Chondrocyte (in vitro differentiated cells): ENCODE measurements at places on chromosomes 16 and 17. TPM values are rescaled to one million over a fixed set of nuclear protein-coding genes. Genes with fewer than 3 reads are reported as not detected.
A peak's percentile ranks its signal among the peaks of the same experiment; 100 is the strongest.

DNA sequence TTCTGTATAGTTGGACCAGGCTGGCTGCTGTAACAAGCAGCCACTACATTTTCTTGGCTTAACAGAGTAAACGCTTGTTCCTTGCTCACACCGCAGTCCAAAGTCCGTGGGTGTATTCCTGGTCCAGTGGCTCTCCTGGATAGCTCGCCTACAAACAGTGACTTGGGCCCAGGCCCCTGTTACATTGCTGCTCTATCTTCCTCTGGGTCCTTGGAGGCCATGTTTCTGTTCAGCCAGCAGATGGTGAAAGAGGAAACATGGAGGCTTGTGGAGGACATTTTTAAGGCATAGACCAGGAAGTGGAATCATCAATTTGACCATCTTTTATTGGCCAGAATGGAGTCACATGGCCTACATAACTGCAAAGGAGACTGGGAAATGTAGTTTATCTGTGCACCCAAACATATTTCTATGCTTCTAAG is 55.1 kb downstream of the ATP2C2 start:
- H3K4me3 ChIP-seq, result no peak overlapping the region
- H3K4me1 ChIP-seq, result no peaks in the 10 kb centered on the region
- DNase-seq, result peak; percentile 35
- no peaks in the 10 kb centered on the region for H3K36me3 ChIP-seq
- H3K27me3 ChIP-seq, result peaks cover 32% of the 10 kb centered on the region

DNA sequence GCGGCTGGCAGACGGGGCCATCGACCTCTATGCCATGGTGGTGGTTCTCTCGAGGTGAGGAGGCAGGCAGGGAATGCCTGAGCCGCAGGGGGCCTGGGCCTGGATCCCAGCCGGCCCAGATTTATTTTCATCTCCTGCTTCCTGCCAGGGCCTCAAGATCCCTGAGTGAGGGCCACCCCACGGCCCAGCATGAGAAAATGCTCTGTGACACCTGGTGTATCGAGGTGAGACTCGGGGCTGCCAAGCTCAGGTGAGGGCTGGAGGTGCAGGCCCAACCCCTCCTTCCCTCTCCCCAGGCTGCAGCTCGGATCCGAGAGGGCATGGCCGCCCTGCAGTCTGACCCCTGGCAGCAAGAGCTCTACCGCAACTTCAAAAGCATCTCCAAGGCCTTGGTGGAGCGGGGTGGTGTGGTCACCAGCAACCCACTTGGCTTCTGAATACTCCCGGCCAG is 4.9 kb downstream of the ACADVL start:
- no peaks in the 10 kb centered on the region for H3K27me3 ChIP-seq
- peaks cover 29% of the 10 kb centered on the region for H3K36me3 ChIP-seq
- no peak for DNase-seq
- H3K4me1 ChIP-seq, result peaks cover 44% of the 10 kb centered on the region

The DRC3 gene
- 1.2 to 2.6 TPM (median 1.5 TPM) in 3 replicates for total RNA-seq

- no peaks in the 10 kb centered on the region for H3K27me3 ChIP-seq
- H3K27ac ChIP-seq, result no peak overlapping the region
- no peak overlapping the region for H3K4me3 ChIP-seq
- H3K36me3 ChIP-seq, result peaks cover 4% of the 10 kb centered on the region
These were observed 5.2 kb downstream of the ASGR1 start for GRCh38 chr17:7173687-7174602.

DNA sequence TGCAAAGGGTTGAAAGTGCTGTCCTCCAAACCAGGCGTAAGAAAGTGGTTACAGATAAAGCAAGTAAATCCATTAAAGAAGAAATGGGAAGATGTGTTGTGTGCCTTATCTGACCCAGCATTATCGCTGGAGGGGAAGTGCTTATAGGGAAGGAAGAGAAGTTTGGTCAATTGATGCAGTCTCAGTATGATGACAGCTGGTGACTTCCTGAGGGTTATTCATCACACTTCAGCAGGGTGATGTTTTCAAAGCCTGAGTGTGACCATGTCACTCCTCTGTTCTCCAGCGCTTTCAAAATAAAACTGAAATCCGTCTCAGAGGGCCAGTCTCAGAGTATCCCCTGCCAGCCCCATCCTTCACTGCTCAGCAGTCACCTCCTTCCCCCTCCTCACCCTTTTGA is 505.4 kb upstream of the RBFOX1 start:
- H3K27me3 ChIP-seq, result no peaks in the 10 kb centered on the region
- DNase-seq, result no peak
- H3K36me3 ChIP-seq, result no peaks in the 10 kb centered on the region
- no peak overlapping the region for H3K4me3 ChIP-seq

The NPIPB6 gene
- 1.9 to 4.6 TPM (median 3.4 TPM) in 3 replicates for total RNA-seq

GRCh38 chr17:63696381-63696961 is 3.5 kb downstream of the LIMD2 start:
- peaks cover 1% of the 10 kb centered on the region for H3K36me3 ChIP-seq
- no peak overlapping the region for H3K27ac ChIP-seq
- DNase-seq, result no peak
- peaks cover 8% of the 10 kb centered on the region for H3K4me1 ChIP-seq
- H3K27me3 ChIP-seq, result no peaks in the 10 kb centered on the region
- no peak overlapping the region for H3K4me3 ChIP-seq

DNA sequence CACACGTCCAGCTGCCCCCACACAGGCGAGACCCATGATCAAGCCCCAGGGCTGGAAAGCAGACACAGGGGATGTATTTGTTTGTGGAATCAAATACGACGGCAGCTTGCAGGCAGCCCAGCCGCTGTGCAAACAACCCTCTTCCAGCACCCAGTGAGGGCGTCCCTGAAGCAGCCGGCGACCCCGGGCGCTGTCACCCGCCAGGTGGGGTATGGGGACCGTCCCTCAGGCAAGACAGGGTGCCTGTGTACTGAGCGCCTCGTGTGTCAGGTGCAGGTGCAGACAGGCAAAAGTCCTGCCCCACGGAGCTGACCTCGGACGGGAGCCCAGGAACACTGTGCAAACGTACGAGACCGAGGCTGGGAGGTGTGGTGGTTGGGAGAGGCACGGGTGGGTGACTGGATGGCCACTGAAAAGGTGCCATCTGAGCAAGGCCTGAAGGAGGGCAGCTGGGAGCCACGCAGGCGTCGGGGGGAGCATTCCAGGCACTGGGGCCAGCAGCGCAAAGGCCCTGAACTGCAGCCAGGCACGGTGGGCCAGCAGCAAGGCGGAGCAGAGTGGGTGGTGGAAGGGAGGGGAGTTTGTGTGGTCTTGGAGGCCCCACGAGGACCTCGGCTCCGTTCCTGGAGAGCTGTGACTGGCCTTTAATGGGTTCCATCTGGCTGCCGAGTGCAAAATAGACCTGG is 48.5 kb downstream of the CBFA2T3 start:
- H3K4me1 ChIP-seq, result peaks cover 20% of the 10 kb centered on the region
- peaks cover 8% of the 10 kb centered on the region for H3K27me3 ChIP-seq
- H3K27ac ChIP-seq, result no peak overlapping the region
- no peak overlapping the region for H3K4me3 ChIP-seq
- H3K36me3 ChIP-seq, result no peaks in the 10 kb centered on the region
- DNase-seq, result no peak

DNA sequence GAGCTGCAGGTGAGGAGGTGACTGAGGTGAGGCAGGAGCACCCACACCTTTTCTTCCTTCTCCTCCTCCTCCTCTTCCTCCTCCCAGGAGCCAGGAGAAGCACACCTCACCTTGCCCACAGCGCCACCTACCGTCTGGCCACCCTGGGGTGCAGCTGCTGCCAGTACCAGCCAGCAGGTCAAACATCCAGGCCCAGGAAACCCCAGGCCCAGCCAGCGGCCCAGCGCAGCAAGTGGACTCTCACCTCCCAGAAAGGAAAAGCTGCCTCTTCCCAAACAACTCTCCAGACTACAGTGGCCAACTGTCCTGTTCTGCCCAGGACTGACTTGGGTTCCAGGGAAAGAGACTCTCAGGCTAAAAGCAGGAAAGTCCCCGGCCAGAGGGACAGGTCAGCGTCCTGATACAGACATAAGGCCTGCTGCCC is 22.7 kb downstream of the PEMT start:
- no peak for DNase-seq
- H3K4me1 ChIP-seq, result peaks cover 31% of the 10 kb centered on the region
- H3K4me3 ChIP-seq, result no peak overlapping the region
- H3K36me3 ChIP-seq, result no peaks in the 10 kb centered on the region

The CCDC40 gene
- 5.8 to 11.8 TPM (median 6.5 TPM) in 3 replicates for total RNA-seq

GRCh38 chr16:89097392-89097772 is 3.7 kb downstream of the ACSF3 start:
- DNase-seq, result no peak
- peaks cover 28% of the 10 kb centered on the region for H3K4me1 ChIP-seq
- no peak overlapping the region for H3K27ac ChIP-seq
- H3K27me3 ChIP-seq, result no peaks in the 10 kb centered on the region
- no peak overlapping the region for H3K4me3 ChIP-seq

DNA sequence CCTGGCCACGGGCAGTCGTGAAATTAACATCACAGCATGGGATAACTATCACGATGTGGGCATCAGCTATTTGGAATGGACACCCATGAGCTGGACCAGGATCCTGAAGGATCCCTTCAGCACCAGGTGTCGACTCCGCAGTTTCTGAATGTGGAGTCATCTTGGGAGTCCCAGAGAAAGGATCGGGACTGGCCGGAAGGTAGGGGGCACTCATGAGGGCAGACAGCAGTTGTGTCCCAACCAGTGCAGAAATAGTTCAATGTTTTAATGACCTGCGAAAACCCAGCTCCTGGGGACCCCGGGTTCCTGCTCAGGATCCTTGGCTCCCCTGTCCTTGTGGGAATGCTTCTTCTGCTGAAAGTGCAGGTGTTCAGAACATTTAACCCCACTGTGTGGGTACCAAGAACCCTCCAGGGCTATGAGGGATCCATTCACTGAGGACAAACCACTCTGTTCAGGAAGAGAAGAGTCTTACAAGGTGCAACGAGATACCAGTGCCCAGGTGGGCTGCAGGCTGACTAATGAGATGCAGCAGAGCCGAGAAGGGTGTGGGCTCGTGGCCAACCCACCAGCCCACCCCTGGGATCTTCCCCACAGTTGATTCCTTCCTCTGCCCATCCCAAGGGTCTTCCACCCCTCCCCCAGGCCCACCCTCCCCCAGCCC is 154.8 kb downstream of the SALL1 start:
- no peak overlapping the region for H3K4me3 ChIP-seq
- DNase-seq, result no peak
- no peaks in the 10 kb centered on the region for H3K36me3 ChIP-seq
- no peak overlapping the region for H3K27ac ChIP-seq

- H3K4me3 ChIP-seq, result no peak overlapping the region
- H3K27ac ChIP-seq, result no peak overlapping the region
- no peak for DNase-seq
- H3K27me3 ChIP-seq, result peaks cover 9% of the 10 kb centered on the region
- H3K36me3 ChIP-seq, result peaks cover 2% of the 10 kb centered on the region
- H3K4me1 ChIP-seq, result peaks cover 5% of the 10 kb centered on the region
These were observed 32.2 kb upstream of the CCL2 start for GRCh38 chr17:34222722-34223497.

DNA sequence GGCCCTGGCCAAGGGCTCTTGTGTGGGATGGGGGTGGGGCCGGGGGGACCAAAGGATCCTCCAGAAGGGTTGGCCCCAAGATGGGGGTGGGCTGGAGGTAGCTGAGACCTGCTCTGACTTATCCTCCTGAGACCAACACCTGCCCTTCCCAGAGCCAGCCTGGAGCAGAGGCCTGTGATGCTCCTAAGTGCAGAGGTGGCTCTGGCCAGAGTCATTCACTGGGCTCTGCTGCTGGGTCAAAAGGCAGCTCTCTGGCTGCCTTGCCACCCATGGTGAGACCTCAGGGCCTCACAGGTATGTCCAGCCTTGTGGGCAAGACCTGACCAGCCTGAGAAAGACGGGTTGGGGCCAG is 393 bp downstream of the SERPINF2 start:
- H3K36me3 ChIP-seq, result no peaks in the 10 kb centered on the region
- H3K4me3 ChIP-seq, result no peak overlapping the region
- DNase-seq, result no peak
- no peaks in the 10 kb centered on the region for H3K27me3 ChIP-seq
- H3K4me1 ChIP-seq, result no peaks in the 10 kb centered on the region

The DOC2A gene
- 0.15 to 0.29 TPM in 2 of 3 replicates, not detected in the other for total RNA-seq

The COL1A1 gene
- total RNA-seq, result 34,852 to 36,120 TPM (median 35,333 TPM) in 3 replicates

DNA sequence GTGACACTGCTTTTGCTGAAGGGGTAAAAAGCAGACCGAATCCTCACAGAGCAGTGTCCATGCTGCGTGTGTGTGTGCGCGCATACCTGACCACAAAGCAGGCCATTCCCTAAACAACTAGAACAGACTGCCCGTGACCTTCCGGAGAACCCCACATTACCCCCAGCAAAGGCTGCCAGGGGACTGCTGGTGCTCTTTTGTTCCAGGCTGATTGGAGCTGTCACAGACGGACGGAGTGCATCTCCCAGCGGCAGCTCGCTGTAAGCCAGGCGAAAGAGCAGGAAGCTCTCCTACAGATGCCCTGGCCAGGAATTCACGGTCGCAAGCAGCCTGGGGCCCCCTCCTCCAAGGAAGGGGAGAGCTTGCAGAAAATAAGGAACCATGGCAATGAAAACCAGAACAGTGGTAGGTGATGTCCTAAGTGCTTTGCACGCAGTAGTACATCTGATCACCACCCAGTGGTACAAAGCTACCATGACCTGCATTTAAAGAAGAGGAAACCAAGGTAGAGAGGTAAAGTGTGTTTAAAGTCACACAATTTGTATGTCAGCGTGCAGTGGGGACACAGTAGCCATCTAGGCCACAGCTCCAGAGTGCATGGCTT is 153.4 kb upstream of the DYNLRB2 start:
- H3K36me3 ChIP-seq, result no peaks in the 10 kb centered on the region
- H3K27me3 ChIP-seq, result peaks cover 8% of the 10 kb centered on the region
- H3K4me3 ChIP-seq, result no peak overlapping the region
- H3K27ac ChIP-seq, result no peak overlapping the region
- no peak for DNase-seq
- peaks cover 2% of the 10 kb centered on the region for H3K4me1 ChIP-seq

DNA sequence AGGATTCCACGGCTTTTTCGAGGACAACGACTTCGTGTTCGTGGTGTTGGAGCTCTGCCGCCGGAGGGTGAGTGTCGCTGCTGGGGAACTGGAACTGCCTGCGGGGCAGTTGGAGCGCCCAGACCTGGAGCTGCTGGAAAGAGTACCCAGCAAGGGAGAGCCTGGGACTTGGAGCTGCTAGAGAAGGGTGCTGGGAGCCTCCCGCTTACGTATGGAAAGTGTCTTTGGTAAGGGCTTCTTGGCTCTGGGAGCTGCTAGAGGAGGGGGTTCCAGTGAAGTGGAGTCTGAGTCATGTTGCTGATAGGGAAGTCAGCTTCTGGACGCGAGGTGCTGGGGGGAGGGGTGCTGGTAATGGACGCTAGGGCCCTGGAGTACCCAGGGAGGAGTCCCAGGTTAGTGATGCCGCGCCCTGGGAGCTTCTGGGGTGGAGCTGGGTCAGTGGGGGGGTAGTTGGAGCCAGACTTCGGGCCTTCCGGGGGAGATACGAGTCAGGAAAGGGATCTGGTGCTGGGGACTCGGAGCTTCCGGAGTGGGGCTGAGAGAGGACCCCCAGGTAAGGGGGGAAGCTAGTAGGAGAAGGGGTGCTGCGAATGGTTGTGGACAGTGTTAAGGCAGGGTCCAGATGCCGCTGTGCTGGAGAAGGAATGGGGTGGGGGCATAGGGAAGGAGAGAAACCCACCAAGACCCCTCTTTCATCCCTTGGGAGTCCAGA is 741 bp downstream of the PLK1 start:
- H3K27ac ChIP-seq, result peak overlapping the region; percentile 59
- no peak for DNase-seq
- H3K4me1 ChIP-seq, result peaks cover 26% of the 10 kb centered on the region
- peak overlapping the region; percentile 80 for H3K4me3 ChIP-seq

GRCh38 chr17:50280068-50280467 is 5.8 kb downstream of the TMEM92 start:
- no peak for DNase-seq
- H3K27me3 ChIP-seq, result no peaks in the 10 kb centered on the region
- H3K4me1 ChIP-seq, result peaks cover 65% of the 10 kb centered on the region
- no peak overlapping the region for H3K4me3 ChIP-seq
- peaks cover 33% of the 10 kb centered on the region for H3K36me3 ChIP-seq

The NACA2 gene
- total RNA-seq, result not detected in 3 replicates
